ENCODE measurements at places on chromosomes 6 and 20.

DNA sequence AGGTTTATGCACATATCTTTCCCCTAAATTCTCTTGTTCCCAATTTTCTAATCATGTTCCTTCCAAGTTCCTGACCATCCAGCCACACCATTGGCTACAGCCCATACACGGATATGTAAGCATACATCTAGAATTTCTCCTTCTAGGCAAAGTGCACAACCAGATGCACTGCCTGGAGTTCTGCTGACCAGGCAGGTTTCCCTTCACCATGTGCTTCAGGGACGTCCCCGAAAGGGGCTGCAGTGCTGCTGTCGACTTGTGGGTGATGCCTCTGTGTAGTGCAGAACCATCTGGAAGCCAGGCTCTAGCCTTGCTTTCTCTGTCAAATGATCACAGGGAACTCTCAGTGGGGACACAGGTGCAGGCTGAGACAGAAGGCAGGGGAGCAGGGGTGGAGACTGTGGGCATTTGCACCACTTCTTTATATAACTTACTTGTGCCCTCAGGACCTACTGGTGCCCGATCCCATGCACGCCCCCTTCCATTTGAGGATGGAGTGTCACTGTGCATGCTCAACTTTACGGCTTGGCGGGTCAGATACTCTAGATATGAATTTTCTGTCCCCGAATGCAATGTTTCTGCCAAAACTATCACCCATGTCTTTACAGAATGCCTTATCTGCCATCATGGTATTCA is 37.5 kb upstream of the SMOC2 start:
- DNase-seq = peak; percentile 26

GRCh38 chr6:85361643-85362014 is 88.3 kb upstream of the NT5E start:
- no peak for DNase-seq

GRCh38 chr6:7316658-7317533 is 3.9 kb upstream of the SSR1 start:
- no peak for DNase-seq

- no peak for DNase-seq
Observed at GRCh38 chr6:158795516-158795915, 23.7 kb downstream of the EZR start.

- DNase-seq = no peak
Observed at GRCh38 chr6:138997136-138997535, 9.1 kb upstream of the REPS1 start.

DNA sequence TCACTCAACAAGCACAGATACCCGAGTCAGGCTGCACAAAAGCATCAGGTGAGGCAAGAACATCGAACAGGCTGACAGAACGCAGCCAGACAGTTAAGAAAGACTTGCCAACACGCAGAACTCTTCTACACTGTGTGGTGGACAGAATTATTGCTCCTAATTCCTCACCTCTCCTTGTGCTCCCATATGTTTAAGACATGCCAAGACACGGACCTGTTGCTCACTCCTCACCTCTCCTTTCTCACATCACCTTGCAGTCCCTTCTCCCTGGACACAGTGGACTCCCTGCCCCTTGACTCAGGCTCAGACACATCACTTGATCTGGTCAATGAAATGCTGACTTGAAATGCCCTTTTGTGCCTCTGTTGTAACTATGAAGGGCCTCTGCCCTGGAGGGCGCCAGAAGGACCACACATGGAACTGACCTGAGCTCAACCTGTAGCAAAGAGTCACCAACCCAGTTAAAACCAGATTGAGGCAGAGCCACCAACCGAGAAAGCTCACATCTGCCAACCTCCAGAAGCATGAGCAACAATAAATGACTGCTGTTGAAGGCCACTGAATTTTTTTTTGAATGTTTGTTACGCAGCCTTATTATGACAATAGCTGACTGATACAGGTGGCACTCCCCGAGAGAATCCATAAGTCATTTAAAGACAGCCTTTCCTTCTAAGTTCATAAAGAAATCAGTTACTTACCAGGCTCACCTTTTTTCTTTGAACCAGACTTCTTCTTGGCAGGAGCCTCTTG is 24.0 kb downstream of the RRBP1 start:
- DNase-seq = no peak

DNA sequence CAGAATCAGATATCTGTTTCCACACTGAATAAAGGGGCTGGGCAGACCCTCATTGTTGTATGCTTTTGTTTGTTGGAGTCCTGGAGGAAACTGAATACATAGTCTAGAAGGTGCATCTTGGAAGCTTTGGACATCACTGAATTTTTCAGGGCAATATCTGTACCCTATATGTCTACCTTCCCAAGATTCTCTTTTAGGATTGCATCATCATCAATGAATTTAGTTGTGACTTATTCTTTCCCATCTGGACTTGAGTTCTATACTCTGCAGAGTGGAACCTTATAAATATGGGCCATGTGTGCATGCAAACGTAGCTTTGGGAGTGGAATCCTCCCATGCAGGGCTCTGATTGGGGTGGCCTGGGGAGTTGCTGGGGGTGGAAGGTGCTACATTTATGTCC is 60.7 kb upstream of the PROKR2 start:
- DNase-seq = no peak

DNA sequence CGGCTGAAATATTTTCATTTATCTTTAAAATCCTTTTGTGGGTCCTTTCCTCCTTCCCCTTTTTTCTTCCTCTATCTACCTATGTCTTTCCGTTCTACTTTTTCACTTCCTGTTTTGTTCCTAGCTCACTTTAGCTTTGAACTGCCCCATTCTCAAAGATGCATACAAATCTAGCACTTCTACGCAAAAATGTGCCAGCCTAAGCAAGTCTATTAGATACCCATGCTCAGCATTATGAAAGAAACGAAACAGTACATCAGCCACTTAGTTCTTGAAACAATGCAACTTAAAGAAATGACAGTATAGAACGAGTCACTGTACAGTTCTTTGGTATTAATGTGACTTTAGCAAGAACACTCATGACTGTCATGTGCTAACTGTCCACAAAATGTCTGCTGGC is 47.3 kb upstream of the MARCKS start:
- DNase-seq = no peak

GRCh38 chr20:23640018-23640601 is 2.4 kb upstream of the CST3 start:
- DNase-seq = no peak

- no peak for DNase-seq
Observed at GRCh38 chr6:145278163-145278807, 457.0 kb downstream of the EPM2A start.

- DNase-seq = no peak
Observed at GRCh38 chr6:18330548-18331081, 56.5 kb upstream of the RNF144B start.

DNA sequence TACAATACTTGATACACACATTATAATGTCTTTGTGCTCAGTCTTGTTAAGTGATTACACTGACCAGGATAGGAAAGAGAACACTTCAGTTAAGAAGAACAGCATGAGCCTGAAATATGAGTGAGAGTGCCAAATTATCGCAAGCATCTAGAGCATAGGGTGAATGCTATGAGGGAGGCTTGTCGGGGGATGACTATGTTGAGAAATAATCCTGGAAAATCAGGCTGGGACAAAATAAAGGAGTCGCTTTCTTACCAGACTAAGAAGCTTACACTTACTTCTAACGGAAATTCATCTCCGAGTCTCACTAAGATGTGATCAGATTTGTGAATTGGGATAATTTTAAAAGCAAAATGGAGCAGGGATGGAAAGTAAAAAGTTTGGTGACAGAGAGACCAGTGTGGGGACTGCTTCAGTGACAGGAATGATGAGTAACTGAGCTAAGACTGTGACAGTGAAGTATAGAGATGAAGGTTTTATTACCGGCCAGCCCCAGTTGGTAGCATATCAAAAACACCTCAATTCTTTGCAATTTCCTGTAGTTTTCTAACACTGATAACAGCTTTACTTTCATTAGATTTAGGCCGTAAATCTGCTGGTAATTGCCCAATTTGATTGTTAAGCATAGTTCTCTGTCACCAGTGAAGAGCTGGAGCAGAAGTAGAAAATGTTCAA is 48.4 kb upstream of the DEFB112 start:
- DNase-seq = no peak

GRCh38 chr6:122806291-122806690 is 17.2 kb downstream of the SMPDL3A start:
- no peak for DNase-seq

All from left forelimb (tissue), 1 donor.